Fibroblast of mammary gland (primary cell): ENCODE measurements at places on chromosomes 1 and 21.

GRCh38 chr1:214341932-214342331 is 61.0 kb downstream of the SMYD2 start:
- no peak for DNase-seq

DNA sequence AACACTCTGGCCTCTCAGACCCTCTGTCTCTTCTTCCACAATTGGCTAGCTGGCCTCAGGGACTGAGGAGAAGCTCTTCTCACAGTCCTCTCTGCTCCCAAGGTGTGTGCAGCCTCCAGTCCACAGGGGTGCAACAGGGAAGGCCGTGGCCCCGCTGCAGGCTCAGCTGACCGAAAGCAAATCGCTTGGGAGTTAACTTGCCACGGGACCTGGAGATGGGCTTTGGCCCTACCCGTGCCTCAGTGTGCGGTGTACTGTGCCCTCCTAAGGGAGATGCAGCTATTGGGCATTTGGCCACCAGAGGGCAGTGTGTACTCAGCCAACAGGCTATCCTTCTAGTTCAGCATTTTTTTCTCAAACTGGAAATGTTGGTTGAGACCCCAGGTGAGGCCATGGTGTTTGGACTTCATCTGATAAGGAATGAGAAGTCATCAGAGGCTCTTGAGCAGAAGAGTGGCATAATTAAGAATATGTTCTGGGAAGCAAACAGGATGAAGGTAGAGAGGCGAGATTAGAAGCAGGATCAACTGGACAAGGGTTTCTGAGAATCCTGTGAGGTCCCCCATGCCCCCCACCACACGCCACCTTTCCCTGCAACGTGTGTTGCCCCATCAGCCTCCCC is 42.5 kb upstream of the TMEM125 start:
- peak; percentile 70 for DNase-seq

DNA sequence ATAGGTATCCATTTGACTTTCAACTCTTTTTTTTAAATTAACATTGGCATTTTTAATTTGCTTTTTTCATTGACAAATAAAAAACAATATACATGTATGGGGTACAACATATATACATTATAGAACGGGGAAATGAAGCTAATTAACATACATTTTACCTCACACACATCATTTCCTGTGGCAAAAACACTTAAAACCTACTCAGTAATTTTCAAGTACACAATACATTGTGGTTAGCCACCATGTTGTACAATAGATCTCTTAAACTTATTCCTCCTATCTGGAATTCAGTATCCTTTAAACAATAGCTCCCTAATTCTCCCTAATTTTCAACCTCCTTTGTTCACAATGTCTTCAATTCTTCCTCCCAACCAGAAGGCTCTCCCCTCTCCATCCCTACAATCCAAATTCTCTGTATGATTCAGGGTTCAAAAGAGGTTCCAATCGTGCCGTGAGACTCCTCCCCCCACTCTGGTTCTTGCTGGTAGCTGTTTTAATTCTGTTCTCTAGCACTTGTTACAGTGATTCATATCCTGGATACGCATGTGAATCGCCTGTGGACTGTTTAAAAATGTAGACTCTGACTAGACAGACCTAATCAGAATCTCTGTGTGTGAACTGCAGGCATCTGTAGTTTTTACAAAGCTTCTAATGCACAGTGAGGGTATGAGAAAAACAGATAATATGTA is 87.6 kb upstream of the DUSP10 start:
- peak; percentile 95 for DNase-seq

DNA sequence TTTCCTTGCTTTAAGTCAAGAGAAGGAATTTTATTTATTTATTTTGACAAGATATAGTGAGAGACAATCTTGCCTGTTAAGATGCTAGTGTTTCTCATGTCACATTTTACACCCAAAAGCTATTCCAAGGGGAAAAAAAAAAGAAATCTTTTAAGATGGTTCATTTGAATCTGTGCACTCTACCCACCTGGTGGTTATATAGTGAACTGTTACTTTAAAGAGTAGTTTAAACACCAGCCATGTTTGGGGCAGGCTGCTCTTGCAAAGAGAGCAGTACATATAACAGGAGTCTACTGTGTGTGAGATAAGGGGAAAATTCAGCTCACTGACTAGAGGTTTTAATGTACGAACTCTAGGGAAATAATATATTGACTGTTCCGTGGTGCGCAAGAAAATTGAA is 3.3 kb upstream of the ELAVL4 start:
- no peak for DNase-seq

DNA sequence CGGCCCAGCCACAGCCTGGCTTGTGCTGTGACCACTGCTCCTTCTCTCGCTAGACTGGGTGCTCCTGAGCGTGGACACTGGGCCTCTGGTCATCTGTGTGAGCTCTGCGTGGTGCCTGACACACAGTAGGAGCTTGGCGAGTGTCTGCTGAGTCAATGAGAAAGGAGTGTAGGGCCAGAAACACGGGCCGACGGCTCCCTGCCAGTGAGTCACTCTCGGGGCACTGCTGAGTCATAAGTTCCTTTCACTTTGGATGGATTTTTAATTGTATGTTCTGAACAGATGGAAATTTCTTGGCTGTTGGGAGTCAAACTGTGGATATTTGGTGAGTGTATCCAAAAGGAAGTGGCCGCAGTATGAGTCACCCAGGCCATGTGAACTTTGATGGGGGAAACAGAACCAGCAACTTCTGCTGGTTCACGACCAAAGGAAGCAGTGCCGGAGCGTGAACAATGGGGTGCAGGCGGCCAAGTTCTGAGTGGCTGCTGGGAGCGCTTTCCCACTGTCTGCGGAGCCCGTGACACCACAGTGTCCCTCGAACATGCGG is 41.0 kb upstream of the COL18A1 start:
- DNase-seq, result peak; percentile 100

- peak; percentile 55 for DNase-seq
Measured at GRCh38 chr1:115764541-115764940, 4.0 kb downstream of the CASQ2 start.

- no peak for DNase-seq
Measured at GRCh38 chr1:243465738-243466137, 209.9 kb downstream of the SDCCAG8 start.

DNA sequence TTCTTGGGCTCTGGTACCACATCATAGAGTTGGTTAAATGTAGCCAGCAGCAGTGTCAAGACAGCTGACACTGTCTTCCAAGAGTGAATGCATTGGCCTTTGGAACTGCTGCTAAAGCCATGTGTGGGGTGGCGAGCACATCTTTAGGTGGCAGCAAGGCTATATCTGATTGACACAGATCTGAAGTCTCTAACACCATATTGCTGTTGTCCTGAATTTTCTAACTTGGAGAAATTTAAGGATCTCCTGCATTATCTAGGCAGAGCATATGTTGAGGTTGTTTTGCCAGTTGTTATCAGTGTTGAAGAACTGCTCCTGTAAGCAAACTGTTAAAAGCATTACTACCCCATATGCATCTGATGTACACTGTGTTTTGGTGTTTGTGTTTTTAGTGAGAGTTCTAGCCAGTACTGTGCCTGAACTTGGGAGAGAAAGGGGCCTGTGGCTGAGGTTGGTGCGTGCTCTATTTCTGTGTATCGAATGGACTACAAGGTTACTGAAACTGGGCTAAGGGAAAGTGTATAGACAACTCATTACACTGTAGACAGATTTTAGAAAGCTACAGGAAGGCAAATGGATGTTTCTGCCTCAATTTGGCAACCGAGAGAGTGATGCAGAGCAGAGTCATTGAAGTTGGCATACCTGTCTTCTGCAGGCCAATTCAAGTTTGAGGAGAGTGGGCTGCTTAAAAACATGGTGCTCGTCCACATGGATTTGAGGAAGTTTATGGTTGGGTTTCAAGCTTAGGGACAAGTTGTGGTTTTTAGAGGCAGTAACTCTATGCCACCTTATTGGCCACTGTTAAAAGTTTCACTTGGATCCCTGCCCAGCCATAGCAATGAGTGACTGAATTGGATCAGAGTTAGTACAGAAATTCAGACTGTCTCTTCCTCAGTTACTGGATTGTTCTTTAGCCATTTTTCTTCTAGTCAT is 16.9 kb downstream of the DYRK3 start:
- no peak for DNase-seq

GRCh38 chr1:41844255-41844654 is 74.5 kb downstream of the HIVEP3 start:
- DNase-seq, result no peak

DNA sequence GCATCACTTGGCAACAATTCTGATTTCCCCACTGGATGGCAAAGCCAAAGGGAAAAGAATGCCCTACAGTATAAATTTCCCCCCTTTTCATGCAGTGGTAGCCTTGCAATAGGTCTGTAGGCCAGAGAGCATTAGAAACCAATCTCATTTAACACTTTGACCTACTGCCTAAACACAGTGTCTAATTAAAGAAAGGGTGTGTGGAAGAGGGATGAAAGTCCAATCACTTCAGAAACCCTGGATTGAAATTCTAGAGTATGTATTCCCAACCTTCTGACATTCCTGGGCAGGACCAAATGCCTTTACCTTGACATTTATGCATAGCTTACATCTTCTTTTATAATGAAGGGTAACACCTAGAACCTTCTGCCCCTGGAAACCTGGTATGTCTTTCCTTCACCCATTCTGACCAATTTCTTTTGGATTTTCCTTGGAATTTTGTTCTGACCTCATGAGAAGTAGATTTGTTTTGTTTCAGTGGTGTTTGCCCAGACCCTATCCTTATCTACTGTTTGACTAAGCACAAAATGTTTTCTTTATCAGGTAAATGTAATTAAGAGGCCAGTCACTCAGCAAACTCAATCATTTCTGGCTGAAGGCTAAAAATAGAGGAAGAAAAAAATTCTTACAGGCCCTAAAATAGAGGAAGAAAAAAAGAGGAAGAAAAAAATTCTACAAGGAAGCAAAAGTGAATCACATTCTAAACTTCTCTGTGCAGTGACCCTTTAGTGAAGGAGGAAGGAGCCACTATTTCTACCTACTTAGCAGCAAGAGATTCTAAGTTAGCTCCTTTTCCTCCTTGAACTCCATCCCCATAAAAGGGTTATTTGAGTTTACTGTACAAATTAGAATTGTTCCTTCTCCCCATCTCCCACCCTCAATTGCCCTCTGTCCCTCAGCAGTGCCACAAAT is 129.5 kb upstream of the DSCAM start:
- no peak for DNase-seq

- peak; percentile 36 for DNase-seq
Measured at GRCh38 chr21:25490742-25491141, 116.5 kb downstream of the MRPL39 start.

DNA sequence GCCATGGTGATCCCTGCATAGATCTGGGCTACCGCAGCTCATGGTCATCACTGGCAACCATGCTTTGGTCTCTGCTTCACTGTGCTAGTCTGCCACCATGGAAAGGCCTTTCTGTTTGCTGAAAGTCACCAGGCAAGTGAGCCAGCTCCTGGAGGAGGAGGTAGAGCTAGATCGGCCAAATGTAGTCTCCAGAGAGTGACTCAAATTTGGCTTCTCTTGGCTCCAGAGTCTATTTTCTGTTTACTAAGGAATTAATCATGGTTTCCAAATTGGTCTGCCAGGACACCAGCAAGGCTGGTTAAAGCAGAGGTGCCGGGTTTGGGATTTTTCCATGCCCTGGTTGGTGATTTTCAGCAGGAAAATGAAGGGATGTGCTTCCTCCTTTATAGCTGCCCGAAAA is 52.7 kb upstream of the IVNS1ABP start:
- peak; percentile 70 for DNase-seq

DNA sequence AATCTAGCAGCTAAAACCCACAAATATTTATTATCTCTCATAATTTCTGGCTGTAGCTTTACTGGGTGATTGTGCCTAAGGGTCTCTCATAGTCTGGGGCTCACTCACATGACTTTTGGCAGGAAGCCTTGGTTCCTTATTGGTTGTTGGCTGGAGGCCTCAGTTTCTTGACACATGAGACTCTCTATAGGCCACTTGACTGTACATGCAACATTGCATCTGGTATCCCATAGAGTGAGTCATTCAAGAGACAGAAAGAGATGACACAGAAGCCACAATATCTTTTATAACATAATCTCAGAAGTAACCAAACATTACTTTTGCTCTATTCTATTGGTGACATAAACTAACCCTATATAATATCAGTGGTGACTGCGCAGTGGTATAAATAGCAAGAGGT is 128.5 kb upstream of the HNRNPU start:
- DNase-seq, result peak; percentile 28

- DNase-seq, result peak; percentile 90
Measured at GRCh38 chr1:205294175-205294917, 27.2 kb downstream of the NUAK2 start.

DNA sequence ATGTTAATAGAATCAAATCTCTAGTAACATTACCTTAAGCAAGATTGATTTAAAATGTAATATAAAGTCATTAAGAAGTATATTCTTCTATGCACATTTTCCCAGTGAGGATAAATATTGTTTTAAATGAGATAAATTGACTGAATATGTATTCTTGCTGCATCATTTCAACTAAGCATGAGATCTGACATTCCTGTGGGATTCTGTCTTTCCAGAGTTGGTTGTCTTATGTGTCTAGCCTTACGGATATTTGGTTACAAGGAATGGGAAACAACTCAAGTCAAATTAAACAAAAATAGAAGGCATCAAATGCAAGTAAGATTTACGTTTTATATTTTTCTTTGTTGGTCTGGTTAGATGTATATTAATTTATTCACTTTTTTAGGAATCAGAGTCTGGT is 287.5 kb downstream of the PTGER3 start:
- DNase-seq, result no peak

DNA sequence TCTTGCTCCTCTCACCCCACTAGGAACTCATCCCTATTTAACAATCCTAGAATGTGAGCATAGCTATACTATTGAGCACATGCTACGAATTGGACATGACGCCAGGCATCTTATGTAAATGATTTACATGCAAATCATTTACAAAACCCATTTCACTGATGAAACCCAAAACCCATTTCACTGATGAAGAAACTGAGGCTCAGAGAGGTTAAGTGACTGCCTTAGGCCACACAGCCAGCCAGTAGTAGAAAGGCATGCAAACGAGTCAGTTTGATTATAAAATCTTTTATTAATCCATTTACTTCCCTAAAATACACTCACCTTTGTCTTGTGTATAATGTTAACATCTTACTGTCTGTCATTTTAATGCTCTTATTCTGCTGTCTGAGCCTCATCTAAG is 87.9 kb downstream of the PLXNA2 start:
- DNase-seq, result no peak

DNA sequence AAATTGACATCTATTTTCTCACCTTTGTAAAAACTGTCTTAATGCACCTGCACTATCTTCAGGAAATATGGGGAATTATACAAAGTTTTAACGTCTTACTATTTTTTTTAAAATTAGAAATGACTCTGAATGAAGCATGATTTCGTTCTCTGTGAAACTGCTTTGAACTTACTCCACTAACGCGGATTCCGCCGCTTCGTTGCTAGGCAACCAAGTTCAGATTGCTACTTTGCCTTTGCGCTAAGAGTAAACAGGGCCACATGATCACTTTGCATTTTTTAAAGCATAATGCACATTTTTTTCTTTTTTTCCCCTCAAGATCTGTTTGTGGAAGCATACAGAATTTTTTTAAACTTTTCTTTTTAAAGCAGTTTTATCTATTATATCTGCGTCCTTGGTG is 690.5 kb downstream of the BRINP3 start:
- no peak for DNase-seq
